ELF-1 (cell line): ENCODE measurements at places on chromosomes 3 and 15.
A peak's percentile ranks its signal among the peaks of the same experiment; 100 is the strongest.

DNA sequence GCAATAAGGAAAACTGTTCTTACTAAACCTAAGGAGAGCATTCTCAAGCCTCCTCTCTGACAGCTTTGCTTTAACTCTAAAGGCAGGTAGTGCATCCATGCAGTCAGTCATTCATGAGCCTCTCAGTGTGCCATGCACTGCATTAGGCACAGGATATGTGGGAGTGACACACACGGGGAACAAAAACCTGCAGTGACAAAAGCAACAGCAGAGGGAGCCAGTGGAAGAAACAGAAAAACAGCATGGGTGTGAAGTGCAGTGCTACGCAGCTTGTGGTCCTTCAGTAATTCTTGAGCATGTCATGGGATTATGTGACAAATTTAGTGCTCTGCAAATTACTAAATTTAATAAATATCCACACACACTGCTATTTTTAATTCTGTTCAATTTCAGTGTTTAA, 230.7 kb downstream of the BBX start:
- DNase-seq = peak; percentile 69

DNA sequence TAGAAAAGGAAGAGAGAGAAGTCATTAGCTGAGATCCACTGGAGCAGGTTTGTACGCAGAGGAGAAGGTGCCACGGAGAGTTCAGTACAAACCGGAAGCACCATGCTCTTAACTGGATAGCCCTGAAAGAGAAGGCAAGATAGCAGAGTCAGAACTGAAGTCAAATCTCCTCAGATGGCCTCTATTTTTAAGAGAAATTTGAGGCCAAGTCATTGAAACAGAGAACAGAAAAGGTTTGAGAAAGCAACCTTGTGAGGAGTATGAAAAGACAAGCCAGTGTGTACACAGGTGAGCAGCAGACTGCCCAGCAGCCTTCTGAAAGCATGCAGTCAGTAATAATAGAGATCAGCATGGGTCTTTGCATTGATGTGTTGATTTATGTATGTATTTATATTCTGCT, 66.1 kb upstream of the SPRED1 start:
- DNase-seq = no peak

DNA sequence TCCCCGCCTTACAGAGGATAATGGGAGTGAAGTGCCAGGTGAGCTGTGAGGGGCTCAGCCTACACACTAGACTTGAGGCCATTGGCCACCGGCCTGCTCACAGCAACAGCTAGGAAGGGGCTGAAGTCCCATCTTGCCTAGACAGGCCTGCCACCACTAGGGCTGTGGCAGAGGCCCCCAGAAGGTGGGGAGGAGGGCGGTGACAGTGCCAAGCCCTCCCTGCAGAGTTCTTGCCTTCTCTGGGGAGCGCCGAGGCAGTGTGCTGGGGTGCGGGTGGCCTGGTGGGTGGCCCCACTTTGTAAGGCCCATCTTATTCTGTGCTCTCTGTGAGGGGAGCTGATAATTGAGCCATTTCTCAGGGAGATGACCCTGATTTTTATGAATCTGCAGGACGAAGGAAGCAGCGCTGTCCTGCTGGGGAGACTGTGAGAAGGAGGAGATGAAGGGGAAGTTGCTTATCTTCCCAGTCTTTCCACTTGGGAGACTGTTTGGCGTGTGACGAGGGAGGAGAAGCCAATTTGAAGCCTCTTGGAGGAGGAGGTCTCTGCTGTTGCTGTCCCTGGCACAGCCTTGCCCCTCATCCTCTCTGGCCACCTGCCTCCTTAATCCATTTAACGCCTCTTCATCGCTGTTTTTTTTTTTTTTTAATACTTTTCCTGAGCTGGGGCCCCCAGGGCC, 104.3 kb downstream of the LINGO1 start:
- DNase-seq = no peak

DNA sequence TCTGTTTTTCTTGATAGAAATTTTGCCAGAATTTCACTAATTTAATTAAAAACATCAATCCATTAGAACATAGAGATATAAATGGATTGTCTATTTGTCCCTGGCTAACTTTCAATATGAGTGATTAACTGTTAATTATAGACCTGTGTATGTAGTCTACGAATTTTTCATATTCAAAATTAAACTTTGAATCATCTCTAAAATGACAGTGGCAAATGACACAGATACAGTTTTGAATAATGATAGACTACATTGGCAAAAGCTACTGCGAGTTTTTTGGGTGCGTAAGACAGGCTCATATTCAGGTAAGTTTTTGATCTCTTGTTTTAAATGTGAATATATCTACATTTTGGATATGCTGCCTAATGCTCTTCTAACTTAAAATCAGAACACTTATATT, 86.0 kb upstream of the TBC1D5 start:
- DNase-seq = no peak

- DNase-seq = no peak
Measured at GRCh38 chr15:56812221-56812620, 78.9 kb upstream of the ZNF280D start.

GRCh38 chr3:116453666-116454346, 8.5 kb upstream of the LSAMP start:
- no peak for DNase-seq

DNA sequence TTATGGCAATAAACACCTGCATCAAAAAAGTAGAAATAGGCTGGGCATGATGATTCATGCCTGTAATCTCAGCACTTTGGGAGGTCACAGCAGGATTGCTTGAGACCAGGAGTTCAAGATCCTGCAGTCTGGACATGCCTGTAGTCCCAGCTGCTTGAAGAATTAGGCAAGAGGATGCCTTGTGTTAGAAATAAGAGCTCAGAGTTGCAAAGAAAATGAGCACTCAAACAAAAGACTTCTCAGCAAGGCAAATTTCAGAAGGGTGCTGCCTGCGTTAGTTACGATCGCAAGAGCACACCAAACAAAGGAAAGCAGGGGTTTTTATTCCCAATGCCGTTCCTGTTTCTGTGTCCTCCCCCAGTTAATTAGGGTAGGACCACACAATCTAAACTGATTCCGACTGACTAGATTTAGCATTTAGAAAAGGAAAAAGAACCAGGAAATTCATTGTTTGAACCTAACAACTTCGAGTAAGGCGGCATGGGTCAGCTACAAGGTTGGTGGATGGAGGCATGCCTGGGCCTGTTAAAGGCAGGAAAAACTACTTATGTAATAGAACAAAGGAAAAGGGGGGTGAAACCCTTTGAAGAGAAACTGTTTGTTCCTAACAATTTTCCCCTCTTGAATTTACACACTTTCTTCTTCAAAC, 55.5 kb downstream of the DLG1 start:
- no peak for DNase-seq

DNA sequence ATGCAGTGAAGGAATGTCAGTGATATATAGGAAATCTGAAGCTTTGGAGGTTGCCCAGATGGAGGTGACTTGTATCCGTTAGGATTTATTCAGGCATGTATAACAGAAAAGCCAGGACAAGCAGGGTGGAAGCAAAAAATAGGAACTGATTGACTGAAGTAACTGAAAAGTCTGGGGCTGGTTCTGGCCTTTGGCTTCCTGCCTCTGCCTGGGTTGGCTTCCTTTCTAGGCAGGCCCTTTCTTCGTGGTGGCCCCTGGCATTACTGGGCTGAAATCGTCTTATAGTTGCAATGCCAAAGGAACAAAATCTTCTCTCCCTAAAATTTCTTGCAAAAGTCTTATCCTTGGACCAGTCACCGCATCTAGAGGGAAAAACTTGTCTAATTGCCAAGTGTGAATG, 386.1 kb downstream of the PTPRG start:
- DNase-seq = no peak

- DNase-seq = no peak
Measured at GRCh38 chr3:126351086-126351770, 6.0 kb downstream of the KLF15 start.

GRCh38 chr3:156350781-156351180, 204.1 kb downstream of the SSR3 start:
- no peak for DNase-seq

DNA sequence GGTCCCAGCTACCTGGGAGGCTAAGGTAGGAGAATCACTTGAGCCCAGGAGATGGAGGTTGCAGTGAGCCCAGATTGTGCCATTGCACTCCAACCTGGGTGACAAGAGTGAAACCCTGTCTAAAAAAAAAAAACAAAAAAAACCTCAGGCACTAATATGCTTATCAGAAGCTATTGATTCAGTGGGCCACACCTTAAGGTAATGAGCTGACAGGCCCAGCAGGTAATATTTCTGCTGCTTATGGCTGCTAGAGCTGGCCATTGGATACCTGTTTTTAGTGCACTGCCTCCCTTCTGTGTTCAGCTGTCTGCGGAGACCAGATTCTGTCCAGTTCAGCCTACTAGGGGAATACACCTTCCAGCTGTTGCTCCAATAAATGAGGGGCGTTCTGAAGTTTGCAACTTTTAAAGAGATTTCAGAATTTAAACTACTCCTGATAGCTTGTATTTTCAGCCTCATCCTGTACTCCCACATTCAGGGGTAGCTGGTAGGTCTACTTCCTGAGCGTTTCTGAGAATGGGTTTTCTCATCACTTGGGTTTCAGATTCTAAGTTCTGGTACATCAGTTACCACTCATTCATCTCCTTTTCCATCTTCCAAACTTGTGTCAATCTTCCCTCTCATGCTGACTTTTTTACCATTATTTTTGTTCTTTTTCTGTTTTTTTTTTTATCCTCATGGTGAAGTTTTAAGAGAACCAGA, 69.0 kb downstream of the ATP11B start:
- DNase-seq = no peak

DNA sequence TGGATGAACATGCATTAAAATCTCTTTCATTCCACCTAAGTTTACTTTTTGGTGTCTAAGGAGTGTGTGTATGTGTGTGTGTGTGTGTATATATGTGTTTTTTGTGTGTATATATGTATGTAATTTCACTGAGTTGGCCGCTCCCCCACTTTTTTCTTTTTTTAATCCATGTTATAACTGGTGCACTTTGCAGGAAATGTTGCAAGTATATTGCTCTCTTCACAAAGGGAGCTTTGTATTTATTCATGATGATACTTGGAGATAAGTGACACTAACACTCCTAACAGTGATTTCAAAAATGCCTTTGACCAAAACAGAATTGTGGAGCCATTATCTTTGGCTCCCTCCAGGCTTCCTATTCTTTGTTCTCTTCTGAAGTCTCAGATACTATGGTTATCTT, 95.8 kb downstream of the FNDC3B start:
- DNase-seq = no peak

DNA sequence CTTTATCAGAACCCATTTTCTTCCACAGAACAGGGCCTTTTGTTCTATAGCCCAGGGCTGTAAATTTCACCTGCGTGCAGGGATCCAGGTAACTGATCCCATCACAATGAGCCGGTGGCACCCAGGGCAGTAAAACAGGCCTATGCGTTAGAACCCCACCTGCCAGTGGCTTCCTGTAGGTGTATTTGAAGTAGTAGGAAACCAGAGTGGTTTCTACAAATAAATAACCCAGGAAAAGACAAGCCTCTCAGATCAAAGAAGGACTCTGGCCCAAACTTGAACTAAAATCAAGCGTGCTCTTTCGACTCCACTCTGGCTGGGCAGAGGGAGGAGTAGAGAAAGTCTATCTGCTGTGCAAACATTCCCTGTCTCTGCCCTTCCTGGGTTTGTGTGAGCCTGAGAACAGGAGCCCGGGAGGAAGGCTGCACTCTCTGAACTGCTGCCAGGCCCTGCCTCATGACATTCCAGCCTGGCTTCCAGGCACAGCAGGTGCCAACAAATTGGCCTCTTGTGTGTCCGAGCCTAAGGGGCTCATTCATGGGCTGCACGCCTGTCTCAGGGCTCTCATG, 77.7 kb downstream of the CEMIP start:
- peak; percentile 64 for DNase-seq

DNA sequence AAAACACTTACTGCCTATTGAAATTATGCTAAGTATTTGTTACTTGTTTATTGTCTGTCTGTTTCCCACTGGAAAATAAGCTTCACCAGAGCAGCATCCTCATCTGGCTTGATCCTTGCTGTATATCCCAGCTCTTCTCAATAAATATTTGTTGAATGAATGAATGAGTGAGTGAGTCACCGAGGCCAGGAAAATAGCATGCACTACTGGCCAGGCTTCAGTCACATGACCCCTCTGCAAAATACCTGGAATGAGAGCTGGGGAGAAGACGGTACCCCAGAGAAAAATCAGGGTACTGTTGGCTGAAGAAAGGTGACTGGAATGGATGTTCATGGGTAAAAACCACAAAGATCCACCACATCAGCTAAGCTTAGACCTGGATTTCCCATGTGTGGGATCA, 331.9 kb downstream of the SHQ1 start:
- DNase-seq = no peak

DNA sequence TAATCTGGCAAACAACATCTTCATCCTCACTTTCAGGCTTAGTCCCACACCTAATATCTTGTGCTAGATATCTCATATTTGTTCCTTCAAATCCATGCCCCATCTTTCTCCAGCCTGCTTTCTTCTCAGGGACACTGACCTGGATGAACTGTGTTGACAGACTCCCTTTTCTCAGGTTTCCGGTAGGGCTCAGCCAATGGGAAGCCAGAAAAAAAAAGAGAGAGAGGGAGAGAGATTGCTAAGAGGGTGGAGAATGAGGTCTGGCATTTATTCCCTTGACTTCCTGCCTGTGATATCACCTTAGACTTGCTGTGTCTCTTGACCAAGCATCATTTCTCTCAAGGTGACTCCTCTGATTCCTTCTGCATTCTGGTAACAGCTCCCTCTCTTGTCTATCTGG, 145.6 kb upstream of the ABI3BP start:
- DNase-seq = no peak

GRCh38 chr15:38597219-38597800, 32.7 kb upstream of the RASGRP1 start:
- no peak for DNase-seq

- no peak for DNase-seq
Measured at GRCh38 chr15:70354346-70354905, 256.7 kb upstream of the TLE3 start.

DNA sequence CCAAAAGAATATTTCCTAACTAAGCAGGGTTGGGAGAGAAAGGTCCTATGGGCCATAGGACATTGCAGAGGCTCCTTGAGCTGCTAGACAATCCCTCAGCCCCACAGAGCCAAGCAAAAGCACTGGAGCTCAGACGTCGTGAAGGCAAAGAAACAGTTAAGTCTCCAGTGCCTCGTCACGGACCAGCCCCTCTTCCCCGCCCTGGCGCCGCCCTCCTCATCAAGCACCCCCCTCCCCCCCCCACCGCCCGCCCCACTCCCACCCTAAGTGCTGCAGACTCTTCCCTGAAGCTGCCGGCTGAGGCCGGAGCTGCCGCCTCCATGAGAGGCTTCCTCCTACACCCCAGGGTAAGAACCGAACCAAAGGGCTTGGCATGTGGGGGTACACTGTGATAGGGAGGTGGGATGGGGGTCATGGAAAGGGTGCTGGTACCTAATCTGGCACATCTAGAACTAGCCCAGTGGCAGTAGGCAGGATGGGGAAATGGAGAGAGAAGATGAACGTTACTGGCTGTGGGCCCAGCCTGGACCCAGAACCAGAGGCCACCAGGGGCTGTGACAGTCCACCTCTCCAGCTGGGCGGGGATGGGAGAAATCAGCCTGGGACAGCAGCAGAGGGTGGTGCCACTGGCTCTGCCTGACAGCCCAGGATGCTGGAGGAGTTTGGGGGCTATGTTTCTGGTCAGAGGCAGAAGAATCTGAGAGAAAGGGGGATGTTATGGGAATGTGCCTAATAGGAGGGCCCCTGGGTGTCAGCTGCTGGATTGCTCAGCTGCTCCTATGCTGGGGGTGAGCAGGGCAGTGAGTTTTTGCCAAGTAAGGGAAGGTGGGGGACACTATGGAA, at the start of gene MAP1A:
MAP1A (plus strand) TSS at position 255 of the 843 bp plus-strand sequence. CDS start 3,866 bp downstream, outside the sequence.
- peak; percentile 54 for DNase-seq

- DNase-seq = no peak
Measured at GRCh38 chr3:5390936-5391625, 203.6 kb downstream of the EDEM1 start.
